ENCODE measurements at places on chromosomes 6 and 20. TPM values are rescaled to one million over a fixed set of nuclear protein-coding genes. Genes with fewer than 3 reads are reported as not detected.
A peak's percentile ranks its signal among the peaks of the same experiment; 100 is the strongest.

NMBR gene
- total RNA-seq = not detected

RSPO3 gene
- total RNA-seq = 0.57 TPM

CST2 gene
- not detected for total RNA-seq

- no peak for DNase-seq
These were observed 111.4 kb upstream of the PREP start for GRCh38 chr6:105514306-105514705.

- DNase-seq = no peak
These were observed 979.6 kb upstream of the MAP3K7 start for GRCh38 chr6:91566467-91566866.

- peak; percentile 56 for DNase-seq
These were observed 771 bp downstream of the ARFRP1 start for GRCh38 chr20:63706852-63707557.

DNA sequence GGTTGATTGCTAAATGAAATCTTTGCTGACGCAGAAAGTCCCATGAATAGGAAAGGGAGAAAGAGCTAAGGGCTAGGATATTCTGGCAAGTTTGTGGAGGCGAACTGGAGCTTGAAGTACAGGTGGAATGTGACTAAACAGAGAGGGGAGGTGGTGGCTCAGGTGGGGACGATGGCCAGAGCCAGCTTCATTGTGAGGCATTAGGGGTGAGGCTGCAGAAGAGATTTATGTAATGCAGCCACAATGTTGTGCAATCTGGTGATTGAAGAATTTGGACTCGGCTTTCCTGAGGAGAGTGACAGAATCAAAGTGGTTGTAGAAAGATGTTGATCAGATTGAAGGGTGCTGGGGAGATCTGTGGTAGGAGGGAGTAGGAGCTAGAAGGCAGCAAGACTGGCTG, 42.9 kb upstream of the SPACA1 start:
- no peak for DNase-seq

DNA sequence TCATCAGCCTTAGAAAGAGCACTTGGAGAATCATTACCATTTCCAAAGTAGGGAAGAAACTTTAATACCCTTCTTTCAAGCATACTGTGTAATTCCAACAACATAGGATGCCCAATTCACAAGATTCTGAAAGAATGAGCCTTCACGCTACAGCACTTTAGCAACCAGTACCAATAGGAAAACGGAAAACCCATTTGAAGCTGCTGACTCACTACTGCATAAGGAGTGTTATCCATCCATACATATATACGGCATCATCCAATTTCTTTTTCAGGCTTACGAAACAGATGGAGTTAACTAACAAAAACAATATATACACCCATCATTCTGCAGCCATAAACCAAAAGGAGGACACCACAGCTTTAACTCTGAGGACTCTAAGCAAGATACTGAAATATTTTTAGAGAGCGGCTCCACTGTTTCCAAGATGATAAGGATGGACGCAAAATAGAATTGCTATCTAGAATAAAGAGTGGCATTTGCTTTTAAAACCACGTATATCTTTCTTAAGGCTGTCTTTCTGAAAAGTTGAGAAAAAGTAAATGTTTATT, 24.9 kb downstream of the FYN start:
- DNase-seq = no peak

DNA sequence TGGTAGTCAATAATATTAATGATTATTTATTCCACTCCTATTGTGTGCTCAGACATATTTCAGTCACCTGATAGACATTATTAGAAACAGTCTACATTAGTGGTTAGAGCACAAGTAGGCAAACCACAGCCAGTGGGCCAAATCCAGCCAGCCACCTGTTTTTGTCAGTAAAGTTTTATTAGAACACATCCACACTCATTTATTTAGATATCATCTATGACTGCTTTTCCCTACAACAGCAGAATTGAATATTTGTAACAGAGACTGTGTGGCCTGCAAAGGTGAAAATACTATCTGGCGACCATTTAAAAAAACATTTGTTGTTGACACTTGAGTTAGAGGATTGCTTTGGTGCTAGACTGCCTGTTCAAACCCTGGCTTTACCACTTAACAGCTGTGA, 220.0 kb upstream of the ZFP64 start:
- no peak for DNase-seq

DNA sequence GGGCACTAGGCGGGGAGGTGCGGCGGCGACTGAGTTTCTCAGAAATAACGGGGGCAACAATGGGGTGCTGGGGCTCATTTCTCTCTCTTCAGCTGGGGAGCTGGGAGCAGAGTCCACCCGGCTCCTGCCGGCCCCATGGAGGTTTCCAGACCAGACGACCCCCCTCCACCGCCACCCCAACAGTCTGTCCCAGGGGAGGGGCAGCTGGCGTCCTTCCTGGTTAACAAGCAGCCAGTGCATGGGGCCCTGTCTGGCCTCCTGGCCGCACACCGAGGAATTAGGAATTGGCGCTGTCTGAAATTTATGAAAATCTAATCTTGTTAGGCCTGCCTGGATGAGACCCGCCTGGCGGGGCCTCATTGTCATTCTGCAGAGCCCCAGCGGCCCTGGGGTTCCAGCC, 42.4 kb downstream of the PMEPA1 start:
- no peak for DNase-seq

DNA sequence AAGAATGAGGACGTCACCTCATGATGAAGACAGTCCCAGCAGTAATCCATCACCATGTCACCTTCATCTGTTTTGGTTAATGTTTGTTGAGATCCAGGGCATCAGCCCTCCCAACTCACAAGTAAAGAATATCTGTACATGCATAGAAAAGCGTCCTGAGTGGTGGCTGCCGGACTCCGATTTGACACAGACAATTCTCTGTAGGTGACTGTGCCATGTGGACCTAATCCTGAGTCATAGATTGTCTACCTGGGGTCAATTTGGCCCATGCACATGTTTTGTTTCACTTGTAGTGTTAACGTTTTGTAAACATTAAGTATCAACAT, 168.4 kb upstream of the UST start:
- DNase-seq = no peak

- no peak for DNase-seq
These were observed 11.6 kb downstream of the RIPOR3 start for GRCh38 chr20:50679753-50680104.

DNA sequence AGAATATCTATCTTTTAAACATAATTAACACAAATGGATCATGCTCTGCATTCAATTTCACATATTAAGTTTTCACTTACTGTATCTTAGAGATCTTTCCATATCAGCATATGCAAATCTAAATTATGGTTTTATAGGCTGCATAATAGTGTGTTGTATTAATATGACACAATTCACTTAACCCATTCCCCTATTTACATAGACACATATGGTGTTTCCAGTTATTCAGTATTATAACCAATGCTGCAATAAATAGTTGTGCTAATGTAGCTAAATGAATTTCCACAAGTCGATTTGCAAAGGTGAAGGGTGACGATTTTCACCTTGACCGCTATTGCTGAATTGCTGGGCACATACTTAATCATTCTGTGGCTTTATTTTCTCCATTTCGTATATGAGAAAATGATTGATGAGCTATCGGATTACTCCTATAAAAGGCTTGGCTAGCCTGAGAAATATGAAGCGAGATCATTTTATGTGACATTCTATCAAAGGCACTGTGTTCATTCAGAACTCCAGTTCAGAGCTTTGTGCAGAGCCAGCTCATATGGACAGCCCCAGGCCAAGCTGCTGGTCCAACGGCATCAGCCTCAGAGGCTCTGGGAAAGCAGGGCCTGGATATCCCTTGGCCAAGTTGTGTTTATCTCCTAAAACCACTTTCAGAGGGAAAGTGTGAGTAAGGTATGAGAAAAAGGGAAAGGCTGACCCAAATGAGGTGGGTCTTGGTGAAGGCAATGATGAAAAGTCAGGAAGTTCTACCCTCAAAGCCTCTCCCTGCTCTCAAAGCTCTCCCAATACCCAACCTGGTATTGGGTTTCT, 50.8 kb downstream of the GFOD1 start:
- no peak for DNase-seq

GRCh38 chr6:148924226-148925012, 177.6 kb downstream of the UST start:
- DNase-seq = no peak

DNA sequence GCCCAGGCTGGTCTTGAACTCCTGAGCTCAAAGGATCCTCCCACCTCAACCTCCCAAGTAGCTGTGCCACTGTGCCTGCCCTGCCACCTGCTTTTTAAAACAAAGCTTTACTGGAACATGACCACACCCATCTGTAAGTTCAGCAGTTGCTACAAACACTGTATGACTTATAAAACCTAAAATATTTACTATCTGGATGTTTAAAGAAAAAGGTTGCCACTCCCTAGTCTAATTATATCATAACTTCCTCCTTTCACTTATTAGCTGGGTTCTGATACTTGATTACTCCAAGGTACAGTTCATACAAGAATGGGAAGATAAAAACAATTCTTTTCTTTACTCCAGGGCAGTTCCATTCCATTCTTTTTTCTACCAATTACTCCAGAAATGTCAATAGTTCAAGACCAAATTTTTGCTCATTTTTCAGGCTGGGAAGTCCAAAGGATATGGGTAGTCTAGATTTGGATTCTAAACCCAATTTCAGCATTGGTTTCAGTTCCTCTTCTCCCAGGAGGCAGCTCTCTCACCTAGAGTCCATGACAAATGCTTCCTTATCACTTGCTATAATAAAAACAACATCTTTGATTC, 63.1 kb downstream of the SEC63 start:
- no peak for DNase-seq

GRCh38 chr6:113860181-113860955, 3.2 kb downstream of the MARCKS start:
- DNase-seq = peak; percentile 51

- DNase-seq = no peak
These were observed 158.2 kb downstream of the QRSL1 start for GRCh38 chr6:106787327-106788196.

DNA sequence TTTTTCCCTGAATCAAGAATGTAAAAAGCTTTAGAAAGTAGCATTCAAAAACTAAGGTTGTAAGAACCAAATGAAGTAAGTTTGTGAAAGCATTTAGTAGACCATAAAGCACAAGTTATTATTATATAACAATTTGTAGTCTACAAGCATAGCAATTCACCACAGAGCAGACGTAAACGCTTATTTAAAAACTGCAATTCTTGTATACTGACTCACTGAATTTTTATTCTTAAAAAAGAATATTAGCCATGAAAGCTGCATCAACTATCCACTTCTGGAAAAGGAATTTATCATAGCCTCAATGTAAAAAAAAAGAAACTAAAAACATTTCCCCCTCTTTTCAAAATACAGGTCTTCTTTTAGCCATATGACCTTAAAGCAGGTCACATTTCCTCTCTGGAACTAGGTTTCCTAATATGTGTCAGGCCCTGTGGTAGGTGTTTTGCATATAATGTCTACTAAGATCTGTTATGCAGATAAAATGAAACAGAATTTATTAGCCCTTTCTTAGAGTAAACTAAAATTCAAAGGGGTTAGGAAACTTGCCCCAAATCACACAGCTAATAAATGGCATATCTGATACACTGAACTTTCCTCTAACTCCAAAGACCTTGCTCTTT, 2.1 kb downstream of the MAP3K7 start:
- no peak for DNase-seq

DNA sequence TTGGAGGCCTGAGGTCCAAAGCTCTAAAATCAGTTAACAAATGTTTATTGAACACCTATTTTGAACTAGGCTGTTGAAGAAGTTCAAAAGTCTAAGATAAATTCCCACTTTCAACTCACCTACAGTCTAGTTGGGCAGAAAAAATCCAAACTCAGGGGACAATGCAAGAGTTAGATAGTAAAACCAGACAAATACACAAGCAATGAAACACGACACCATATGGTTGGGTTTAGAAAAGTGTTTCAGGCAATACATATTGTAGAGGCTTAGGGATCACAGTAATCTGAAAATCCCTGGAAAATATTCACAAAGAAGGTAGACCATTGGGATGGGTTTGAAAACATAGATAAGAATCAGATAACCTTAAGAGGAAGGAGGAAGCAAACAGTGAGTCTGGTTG, 1.3 kb upstream of the CARMIL1 start:
- DNase-seq = no peak

Measured in left ventricle myocardium superior (tissue), 1 donor.